ENCODE measurements at places on chromosomes 6 and 20. TPM values are rescaled to one million over a fixed set of nuclear protein-coding genes. Genes with fewer than 3 reads are reported as not detected.

The WFDC5 gene
- total RNA-seq, result not detected

The NANP gene
- total RNA-seq, result 9.5 TPM

The SGK2 gene
- total RNA-seq, result 0.26 TPM

The FAM162B gene
- total RNA-seq, result 13.1 TPM

The CCN6 gene
- not detected for total RNA-seq

The COL19A1 gene
- not detected for total RNA-seq

The SLC32A1 gene
- not detected for total RNA-seq

The SMOC2 gene
- under 0.01 TPM for total RNA-seq

The GPR6 gene
- total RNA-seq, result not detected

The DEFB132 gene
- not detected for total RNA-seq

The ME1 gene
- total RNA-seq, result 22.1 TPM

The KCNG1 gene
- 26.5 TPM for total RNA-seq

The JAG1 gene
- 34.2 TPM for total RNA-seq

The NKAIN2 gene
- not detected for total RNA-seq

The PRPH2 gene
- 5.1 TPM for total RNA-seq

The STMN3 gene
- 16.4 TPM for total RNA-seq

The L3MBTL1 gene
- 6.2 TPM for total RNA-seq

The BPIFB3 gene
- total RNA-seq, result not detected

The LTB gene
- not detected for total RNA-seq

The CRYBG1 gene
- 2.1 TPM for total RNA-seq

The ADTRP gene
- 1.3 TPM for total RNA-seq

The MLIP gene
- total RNA-seq, result not detected

The STX11 gene
- total RNA-seq, result 0.26 TPM

The GJA1 gene
- 209 TPM for total RNA-seq

The MAP1LC3A gene
- 21.8 TPM for total RNA-seq

The KDM1B gene
- total RNA-seq, result 19.5 TPM

Data from fibroblast of lung (primary cell).